IPS DF 6.9 (cell line): ENCODE measurements at places on chromosomes 2 and 18.

DNA sequence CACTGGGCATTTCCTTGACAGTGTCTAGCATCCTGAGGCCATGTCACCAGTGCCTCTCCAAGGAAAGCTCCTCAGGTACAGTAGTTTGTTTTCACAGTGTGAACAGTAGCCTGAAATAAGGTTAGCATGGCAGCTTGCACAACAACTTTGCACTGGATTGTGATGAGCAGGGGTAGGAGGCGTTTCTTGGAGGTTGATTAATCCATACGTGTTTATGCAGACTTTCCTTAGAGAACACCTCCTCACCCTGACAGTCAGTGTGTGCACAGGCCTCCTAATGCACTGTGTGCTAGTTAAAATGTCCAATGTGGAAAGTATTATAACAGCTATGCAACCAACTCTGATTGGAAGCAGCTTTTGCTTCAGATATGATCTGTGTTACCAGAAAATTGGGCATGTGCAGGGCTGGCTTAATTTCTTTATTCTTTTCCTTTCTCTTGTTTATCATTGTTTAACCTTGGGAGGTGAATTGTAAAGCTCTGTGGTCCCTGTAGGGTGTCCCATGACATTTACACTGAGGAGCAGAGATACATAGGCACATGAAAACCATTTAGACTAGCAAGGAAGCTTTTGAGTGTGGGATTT lies 77.2 kb upstream of the LDAH start:
- no peak overlapping the region for H3K27ac ChIP-seq
- no peak overlapping the region for H3K4me3 ChIP-seq
- H3K27me3 ChIP-seq = no peaks in the 10 kb centered on the region
- H3K4me1 ChIP-seq = no peaks in the 10 kb centered on the region
- no peaks in the 10 kb centered on the region for H3K36me3 ChIP-seq

DNA sequence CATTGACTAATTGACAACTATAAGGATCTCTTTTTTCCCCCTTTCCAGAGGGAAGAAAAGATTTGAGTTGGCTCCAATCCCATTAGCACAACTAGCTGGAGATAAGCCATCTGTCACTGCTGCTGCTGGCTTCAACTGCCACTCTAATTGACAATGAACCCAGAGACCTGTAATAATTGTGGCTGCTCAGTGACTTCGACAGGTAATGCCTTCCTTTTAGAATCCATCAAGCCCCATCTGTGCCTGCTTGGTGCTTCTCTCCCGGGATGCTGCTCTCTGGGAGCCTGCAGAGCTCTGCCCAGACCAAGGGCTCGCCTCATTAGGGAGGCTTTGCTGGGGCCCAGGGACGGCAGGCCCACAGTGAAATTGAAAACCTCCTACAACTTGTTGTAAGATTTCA lies 376.7 kb upstream of the SOX11 start:
- DNase-seq = no peak
- H3K4me3 ChIP-seq = no peak overlapping the region
- no peaks in the 10 kb centered on the region for H3K36me3 ChIP-seq
- H3K27ac ChIP-seq = no peak overlapping the region
- no peaks in the 10 kb centered on the region for H3K4me1 ChIP-seq
- no peaks in the 10 kb centered on the region for H3K27me3 ChIP-seq

DNA sequence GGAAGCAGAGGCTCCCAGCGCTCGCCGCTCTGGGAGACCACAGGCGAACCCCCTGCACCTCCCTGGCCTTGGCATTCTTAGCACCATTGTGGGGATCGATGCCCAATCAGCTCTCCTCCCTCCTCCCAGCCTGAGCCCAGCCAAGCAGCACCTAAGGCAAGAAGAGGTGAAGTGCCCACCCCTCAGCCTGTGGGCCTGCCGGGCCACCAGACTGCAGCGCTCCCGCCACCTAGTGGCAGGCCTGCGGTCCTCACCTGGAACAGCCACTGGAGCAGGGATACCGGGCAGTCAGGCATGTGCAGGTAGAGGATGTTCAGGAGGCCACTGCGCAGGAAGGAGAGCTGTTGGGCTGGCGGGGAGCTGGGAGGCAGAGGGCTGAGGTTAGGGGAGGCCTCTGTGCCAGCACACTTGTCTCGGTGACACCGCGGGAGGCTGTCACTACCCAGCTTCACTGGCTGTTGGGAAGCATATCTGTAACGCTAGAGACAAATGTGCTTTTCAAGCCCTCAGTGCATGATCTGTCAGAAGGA lies 35.2 kb downstream of the FAM178B start:
- H3K27me3 ChIP-seq = no peaks in the 10 kb centered on the region
- peak; percentile 85 for DNase-seq
- H3K27ac ChIP-seq = no peak overlapping the region
- H3K4me3 ChIP-seq = no peak overlapping the region

DNA sequence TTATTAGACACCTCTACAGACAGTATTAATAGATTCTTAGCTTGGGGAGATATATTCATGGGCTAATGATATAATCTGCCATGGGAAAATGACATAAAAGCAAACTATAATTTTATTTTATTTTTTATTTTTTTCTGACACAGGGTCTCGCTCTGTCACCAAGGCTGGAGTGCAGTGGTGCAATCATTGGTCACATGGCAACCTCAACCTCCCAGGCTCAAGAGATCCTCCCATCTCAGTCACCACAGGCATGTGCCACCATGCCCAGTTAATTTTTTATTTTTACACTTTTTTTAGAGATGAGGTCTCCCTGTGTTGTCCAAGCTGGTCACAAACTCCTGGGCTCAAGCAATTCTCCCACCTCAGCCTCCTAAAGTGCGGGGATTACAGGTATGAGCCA lies 39.3 kb downstream of the RTN4 start:
- no peaks in the 10 kb centered on the region for H3K27me3 ChIP-seq
- H3K27ac ChIP-seq = no peak overlapping the region
- no peak for DNase-seq
- H3K4me1 ChIP-seq = peaks cover 5% of the 10 kb centered on the region; the same call in 1 of the 2 replicates
- no peaks in the 10 kb centered on the region for H3K36me3 ChIP-seq

GRCh38 chr18:76622651-76623050 lies 127.6 kb upstream of the ZNF516 start:
- H3K4me1 ChIP-seq = peaks cover 7% of the 10 kb centered on the region; the same call in 1 of the 2 replicates
- no peak overlapping the region for H3K4me3 ChIP-seq
- H3K36me3 ChIP-seq = no peaks in the 10 kb centered on the region

GRCh38 chr2:206063635-206064034 lies 22.3 kb downstream of the INO80D start:
- H3K4me1 ChIP-seq = no peaks in the 10 kb centered on the region
- no peak for DNase-seq
- H3K27me3 ChIP-seq = no peaks in the 10 kb centered on the region

DNA sequence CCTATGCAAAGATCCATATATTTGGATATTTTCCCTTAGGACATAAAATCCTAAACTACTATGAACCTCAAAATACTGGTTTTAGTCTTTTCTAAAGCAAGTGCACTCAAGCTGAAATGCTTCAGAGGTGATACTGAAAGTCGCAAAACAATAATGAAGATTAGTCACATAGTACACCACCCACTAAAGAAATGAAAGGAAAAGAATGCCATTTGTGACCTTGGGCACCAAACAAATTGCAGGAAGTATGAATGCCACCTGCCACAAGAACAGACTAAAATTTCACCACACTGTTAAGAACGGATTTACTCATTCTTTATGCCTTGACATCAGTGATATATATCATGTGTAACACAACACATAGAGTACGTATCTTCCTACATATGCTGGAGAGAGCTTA lies 161.5 kb downstream of the ZNF521 start:
- no peaks in the 10 kb centered on the region for H3K36me3 ChIP-seq
- H3K27me3 ChIP-seq = no peaks in the 10 kb centered on the region

DNA sequence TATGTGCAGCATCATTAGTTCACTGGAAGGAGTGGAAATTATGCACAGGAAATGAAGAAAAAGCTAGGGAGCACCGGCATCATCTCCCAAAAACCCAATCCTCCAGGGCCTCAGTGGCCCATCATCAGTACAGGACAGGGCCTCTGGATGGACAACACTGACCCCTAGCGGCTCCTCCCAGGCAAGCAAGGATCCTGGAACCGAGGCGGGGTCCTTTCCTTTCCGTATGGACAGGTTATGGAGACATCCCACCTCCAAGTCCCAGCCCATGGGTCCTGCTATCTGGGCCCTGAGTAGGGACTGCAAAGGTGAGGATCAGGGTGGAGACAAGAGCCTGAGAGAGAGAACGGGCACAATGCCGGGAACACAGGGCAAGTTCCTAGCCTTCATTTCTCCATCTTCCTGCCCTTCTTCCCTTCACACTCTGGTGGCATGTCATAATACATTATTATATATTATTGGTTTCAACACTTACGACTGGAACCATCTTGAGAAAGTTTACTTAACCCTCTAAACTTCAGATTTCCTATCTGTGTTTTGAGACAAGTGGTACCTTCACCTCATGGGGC lies 68.2 kb downstream of the ZNF516 start:
- peaks cover 3% of the 10 kb centered on the region; the same call in 1 of the 2 replicates for H3K4me1 ChIP-seq
- no peak overlapping the region for H3K27ac ChIP-seq
- no peaks in the 10 kb centered on the region for H3K36me3 ChIP-seq
- H3K27me3 ChIP-seq = no peaks in the 10 kb centered on the region

GRCh38 chr18:11119550-11119949 lies 29.8 kb downstream of the PIEZO2 start:
- H3K27ac ChIP-seq = no peak overlapping the region
- DNase-seq = no peak
- no peaks in the 10 kb centered on the region for H3K4me1 ChIP-seq

GRCh38 chr18:72375618-72376017 lies 168.5 kb downstream of the CBLN2 start:
- no peaks in the 10 kb centered on the region for H3K4me1 ChIP-seq
- H3K27ac ChIP-seq = no peak overlapping the region
- no peak for DNase-seq
- H3K27me3 ChIP-seq = no peaks in the 10 kb centered on the region

GRCh38 chr2:28268386-28268785 lies 124.3 kb upstream of the FOSL2 start:
- DNase-seq = no peak
- H3K27ac ChIP-seq = no peak overlapping the region
- no peak overlapping the region for H3K4me3 ChIP-seq
- no peaks in the 10 kb centered on the region for H3K27me3 ChIP-seq
- no peaks in the 10 kb centered on the region; the same call in 1 of the 2 replicates for H3K4me1 ChIP-seq

DNA sequence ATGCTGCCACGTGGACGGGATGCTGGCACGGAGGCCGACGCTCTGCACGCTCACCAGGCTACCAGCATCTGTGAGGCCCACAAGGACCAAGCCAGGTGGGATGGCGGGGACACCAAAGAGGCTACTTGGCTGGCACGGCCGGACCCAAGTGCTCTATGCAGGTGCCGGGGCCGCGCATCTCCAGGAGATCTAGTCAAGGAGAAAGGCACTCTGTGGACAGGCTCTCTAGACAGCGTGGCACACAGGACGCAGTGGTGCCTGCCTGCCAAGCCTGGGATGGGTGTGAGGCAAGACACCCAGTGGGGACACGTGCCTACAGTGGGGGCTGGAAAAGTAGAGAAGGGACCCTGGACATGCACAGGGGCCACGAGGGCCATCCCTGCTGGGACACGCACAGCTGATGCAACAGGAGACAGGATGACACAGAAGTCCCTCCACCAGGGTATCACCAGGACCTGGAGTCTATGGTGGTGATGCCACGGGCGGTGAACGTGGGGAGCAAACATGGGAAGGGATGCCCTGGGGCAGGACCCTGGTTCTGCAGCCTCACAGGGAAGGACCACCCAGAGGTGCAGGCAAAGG lies 28.5 kb downstream of the ZNF516 start:
- H3K27me3 ChIP-seq = no peaks in the 10 kb centered on the region
- H3K4me3 ChIP-seq = no peak overlapping the region
- no peaks in the 10 kb centered on the region; the same call in 1 of the 2 replicates for H3K4me1 ChIP-seq
- H3K36me3 ChIP-seq = no peaks in the 10 kb centered on the region

DNA sequence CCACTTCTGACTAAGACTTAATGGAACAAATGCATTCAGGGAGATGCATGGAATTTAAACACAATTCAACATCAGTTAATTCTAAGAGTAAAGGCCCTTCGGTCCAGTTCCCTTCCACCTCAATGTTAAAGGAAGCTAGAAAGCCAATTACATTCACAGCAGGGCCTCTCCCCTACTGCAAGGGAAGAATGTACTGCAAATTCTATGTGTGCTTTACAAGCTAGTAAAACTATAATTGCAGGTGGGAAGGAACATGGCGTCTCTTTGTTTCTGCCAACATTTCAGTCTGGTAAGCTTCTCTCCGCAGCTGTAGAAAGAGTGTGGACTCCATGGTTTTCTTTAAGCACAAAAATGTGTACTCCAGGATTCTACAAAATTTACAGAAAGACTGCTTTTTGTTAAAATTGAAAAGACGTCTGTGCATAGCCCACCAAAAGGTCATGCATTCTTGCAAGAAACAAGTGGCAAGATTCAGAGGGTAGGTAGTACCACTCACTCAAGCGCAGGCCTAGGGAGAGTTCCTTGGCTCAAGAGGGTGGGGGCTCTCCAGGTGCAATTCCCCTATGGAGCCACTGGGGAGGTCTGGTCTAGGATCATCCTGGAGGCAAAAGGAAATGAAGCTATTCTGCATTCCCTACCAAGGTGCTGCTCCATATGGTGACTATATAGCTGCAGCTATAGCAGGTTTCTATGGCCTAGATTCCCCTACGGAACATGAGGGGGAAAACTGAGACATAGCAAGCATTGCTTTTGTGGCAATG lies 127.0 kb upstream of the FZD5 start:
- H3K27ac ChIP-seq = no peak overlapping the region
- no peaks in the 10 kb centered on the region for H3K36me3 ChIP-seq

- no peaks in the 10 kb centered on the region for H3K27me3 ChIP-seq
- H3K4me1 ChIP-seq = no peaks in the 10 kb centered on the region
- no peak overlapping the region for H3K27ac ChIP-seq
- no peaks in the 10 kb centered on the region for H3K36me3 ChIP-seq
These were observed 497.6 kb upstream of the FAM98A start for GRCh38 chr2:34096562-34097171.

DNA sequence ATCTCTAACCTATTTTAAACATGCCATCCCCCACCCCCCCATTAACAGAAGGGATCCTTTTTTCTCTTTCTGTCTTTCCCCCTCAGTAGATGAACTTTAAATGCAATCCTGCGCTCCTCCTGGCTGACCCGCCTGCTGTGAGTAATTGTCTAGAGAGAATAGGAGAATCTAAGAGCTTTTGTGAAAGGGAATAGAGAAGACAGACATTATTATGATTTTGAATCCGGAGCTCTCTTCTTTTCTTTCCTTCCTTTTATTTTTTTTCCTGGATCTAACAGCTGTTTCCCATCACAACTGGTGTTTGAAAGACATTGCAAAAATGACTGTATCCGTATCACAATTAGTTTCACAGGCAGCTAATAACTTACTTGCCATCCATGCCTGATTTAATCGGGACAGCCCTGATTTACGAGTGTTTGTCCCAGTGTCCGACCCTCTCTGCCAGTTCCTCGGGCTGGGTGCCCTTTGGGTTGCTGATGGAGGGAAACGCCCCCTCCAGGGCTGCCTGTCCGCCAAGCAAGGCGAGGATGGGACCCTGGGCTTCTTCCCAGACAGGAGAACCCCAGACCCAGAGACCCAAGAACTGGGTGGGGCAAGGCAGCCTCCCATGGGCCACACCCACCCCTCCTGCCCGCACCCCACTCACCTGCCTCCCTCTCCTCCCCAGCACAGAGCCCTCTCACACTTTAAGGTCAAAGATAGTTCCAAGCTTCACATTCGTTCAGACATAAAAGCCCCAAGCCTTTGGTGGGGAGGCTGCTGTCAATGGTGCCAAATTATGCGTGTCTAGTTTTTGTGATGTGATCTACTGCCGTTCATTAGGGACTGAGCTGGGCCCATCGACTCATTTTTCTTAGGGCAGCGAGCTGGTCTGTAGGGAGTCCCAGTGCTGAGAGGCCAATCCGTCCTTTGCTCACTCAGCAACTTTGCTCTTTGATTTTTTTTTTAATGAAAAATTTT lies 231.7 kb downstream of the ZNF516 start:
- no peaks in the 10 kb centered on the region for H3K36me3 ChIP-seq
- no peaks in the 10 kb centered on the region for H3K27me3 ChIP-seq
- no peak overlapping the region for H3K4me3 ChIP-seq
- DNase-seq = no peak
- H3K4me1 ChIP-seq = peaks cover 3% of the 10 kb centered on the region; the same call in 1 of the 2 replicates
